ENCODE measurements at places on chromosomes 1 and 21. TPM values are rescaled to one million over a fixed set of nuclear protein-coding genes. Genes with fewer than 3 reads are reported as not detected.

DNA sequence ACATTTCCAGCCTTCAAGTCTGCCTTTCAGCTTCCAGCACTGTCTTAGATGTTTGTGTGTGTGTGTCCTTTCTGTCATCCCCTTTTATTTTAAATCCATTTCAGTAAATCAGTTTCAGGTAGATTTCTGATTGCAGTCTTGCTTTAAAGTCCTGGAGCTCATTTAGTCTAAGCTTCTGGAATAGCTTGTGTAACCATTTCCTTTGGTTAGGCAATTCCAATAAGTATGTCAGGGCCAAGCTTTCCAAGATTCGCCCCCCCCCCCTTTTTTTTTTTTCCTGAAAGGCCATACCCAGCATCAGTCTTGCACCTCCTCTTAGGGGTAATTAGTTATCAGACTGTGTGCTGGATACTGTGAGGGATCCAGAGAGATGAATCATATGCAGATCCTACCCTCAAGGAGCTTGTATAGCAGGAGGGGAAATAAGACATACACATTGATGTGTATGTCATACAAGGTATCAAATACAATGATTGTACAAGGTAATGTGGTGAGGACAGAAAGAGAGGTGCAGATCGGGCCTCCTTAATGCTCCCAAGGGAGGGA, 41.3 kb downstream of the NFYC start:
- DNase-seq: no peak

DNA sequence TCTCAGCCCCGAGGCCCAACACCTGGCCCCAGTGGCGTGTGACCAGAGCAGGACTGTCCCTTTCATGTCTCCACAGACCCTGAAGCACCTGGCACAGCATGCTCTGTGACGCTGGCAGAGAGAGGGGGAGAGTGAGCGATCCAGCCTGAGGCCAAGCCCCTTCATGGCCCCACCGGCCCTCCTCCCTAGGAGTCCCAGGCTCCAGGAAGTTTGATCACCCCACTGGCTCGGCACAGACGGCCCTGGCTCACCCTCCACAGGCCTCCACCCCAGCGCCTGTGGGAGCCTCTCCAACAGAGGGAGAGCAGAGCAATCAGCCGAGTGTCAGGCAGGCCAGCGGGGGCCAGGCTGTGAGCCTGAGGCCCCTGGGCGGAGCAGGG, 11.0 kb downstream of the SH3BGRL3 start:
- DNase-seq: no peak

- DNase-seq: no peak
Observed at GRCh38 chr21:17598437-17598836, 14.3 kb downstream of the BTG3 start.

DNA sequence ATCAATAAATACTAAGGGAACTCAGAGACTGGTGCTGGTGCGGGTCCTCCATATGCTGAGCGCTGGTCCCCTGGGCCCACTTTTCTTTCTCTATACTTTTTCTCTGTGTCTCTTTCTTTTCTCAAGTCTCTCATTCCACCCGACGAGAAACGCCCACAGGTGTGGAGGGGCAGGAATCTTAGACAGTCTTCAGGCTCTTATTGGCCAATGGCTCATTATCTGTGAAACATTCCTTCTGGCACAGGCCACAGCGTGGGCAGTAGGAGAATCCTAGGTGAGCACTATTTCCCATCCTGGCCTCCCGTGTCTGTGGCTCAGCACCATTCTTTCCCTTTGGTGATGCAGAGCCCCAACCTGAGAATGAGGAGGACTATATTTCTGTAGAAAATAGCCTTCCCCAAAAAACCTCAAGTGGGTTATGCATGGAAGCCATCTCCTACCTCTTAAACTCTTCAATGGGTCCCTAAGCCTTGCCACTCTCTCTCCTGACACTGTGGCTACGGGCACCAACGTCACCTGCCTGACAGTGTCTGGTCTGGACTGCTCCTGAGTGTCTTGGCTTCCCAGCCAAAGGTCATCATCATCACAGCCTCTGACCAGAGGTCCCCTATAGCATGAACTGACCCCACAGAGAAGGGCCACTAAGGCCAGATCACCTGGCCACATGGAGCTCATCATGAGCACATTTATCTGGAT, 6.2 kb upstream of the SLAMF1 start:
- DNase-seq: no peak

DNA sequence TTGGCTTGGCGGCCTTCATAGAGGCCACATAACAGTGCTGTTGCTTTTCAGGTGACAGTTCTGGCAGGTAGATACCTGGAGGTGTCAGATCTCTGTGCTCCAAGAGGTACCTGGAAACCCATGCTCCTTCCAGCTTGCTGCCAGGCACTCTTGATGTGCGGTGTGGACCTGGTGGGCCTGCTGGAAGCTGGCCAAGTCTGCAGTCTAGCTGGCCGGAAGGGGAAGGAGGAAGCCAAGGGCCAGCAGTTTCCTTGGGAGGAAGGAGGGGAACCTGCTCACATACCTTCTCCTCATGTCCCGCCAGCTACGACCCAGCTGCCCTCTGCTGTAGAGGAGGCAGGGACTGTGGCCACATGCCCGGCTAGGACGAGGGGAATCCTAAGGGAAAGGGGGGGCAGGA, 166.4 kb upstream of the AJAP1 start:
- DNase-seq: no peak

DNA sequence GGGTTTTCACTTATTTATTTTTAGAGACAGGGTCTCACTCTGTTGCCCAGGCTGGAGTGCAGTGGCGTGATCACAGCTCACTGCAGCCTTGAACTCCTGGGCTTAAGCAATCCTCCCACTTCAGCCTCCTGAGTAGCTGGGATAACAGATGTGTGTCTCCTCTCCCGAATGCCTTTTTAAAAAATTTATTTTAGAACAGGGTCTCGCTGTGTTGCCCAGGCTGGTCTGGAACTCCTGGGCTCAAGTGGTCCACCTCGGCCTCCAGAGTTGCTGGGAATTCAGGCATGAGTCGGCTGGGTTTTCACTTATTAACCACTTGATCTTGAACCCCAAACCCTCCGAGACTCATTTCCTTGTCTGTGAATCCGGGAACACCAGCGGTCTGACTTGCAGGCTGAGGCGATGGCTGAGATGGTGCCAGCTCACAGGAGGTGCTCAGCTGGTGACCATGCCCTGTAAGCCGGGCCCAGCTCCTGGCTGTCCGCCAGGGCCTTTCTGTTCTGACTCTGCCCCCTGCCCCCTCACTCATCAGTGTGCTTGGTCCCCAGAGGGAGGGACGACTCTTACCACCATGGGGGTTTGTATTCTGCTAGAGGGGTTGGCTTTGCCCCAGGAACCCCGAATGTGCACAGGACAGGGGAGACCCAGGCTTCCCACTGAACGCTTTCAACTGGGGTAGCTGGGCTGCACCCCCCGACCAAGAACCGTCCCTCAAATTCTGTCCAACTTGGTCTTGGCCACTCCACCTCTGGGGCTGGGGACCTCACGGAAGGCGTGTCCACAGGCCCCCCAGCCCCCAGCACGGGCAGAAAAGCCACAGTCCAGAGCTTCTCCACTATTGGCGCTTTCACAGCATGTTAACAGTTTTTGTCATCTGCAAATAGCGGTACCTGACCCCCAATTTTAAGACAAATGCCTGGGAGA, 22.5 kb downstream of the MMEL1 start:
- DNase-seq: no peak

DNA sequence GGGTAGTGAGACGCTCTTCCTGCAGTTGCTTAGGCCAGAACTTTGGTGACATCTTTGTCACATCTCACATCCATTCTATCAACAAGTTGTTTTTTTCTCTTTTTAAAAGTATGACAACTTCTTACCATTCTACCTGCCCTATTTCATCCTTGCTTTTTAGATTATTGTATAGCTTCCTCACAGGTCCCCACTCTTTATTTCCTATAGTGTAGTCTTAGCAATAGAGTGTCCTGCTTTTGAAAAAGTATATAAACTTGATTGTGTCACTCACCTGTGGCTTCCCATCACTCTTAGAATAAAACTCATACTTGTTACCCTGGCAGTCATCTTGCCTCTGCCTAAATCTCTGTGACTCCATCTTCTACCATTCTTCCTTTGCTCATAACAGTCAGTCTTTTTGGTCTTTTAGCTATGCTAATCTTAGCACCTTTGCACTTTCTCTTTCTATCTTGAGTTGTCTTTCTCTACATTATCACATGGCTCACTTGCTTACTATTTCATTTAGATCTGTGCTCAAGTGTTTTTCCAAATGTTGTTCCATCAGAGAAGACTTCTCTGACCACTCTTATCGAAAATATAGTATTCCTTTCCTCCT, 9.5 kb downstream of the CDC73 start:
- DNase-seq: no peak

DNA sequence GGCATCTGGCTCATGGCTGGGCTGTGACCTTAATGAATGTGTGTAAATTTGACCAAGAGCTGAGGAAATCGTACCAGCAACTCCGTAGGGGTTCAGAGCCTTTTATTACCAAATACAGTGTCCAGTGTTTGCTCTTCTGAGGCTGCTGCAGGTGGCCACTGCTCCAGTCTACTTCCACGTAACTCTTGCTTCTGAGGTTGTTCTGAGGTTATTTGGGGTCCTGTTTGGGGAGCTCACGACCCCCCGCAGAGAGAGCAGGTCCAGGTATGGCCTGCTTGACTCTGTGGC, 33.6 kb downstream of the MAN1C1 start:
- DNase-seq: no peak

VASH2 gene
- polyA plus RNA-seq: 24.9 TPM

Data from right renal cortex interstitium (tissue), 3 donors.